Cardiac fibroblast (primary cell): ENCODE measurements at places on chromosomes 4 and X.
A peak's percentile ranks its signal among the peaks of the same experiment; 100 is the strongest.

GRCh38 chrX:25018682-25019081, 2.9 kb upstream of the ARX start:
- no peak for DNase-seq

DNA sequence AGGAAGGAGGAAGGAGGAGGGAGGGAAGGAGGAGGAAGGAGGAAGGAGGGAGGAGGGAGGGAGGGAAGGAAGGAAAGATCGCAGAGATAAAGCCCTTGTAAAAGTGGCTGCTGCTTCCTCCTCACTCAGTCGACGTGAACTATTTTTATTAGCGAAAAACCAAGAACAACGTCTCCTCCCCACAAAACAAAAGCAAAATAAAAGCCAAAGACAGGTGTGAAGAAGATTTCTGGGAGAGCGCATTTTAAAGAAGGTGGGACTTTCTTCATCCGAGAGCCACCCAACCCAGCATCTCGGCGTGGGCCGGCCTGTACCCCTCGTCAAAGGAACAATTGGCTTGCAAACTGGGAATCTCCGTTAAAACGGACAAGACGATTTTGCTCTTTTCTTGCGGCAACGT, 40.7 kb upstream of the ASMTL start:
- DNase-seq = no peak

DNA sequence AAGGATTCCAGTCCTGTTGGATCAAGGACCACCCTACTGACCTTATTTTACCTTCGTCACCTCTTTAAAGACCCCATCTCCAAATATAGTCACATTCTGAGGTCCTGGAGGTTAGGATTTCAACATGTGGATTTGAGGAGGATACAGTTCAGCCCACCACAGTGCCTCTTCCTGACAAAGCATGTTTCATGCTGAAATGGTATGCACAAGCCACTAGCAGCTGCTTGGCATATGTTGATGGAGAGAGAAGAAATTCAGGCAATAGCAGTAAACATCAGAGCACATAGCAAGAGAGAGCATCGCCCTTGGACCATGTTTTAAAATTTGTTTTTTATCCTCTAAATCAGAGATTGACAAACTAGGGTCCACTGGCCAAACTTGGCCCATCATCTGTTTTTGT, 172.1 kb downstream of the PRKX start:
- DNase-seq = no peak

DNA sequence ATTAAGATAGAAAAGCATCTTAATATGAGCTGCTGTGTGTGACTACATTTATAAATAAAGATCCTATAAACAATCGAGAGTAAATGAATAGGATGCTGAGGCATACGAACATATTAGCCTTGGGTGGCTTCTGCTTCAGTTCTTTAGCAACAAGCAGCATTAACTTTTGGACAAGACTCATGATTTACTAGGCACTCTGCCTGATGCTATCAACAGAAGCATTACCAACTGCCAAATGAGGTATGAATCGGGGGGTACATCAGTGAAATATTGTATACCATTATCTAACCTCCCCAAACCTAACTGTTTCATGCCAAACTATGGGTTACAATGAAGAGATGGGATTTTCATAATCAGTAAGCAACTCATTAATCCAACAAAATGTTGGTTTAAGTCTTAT, 113.1 kb downstream of the RAB28 start:
- DNase-seq = no peak

GRCh38 chr4:170623899-170624298, 534.1 kb upstream of the AADAT start:
- no peak for DNase-seq

DNA sequence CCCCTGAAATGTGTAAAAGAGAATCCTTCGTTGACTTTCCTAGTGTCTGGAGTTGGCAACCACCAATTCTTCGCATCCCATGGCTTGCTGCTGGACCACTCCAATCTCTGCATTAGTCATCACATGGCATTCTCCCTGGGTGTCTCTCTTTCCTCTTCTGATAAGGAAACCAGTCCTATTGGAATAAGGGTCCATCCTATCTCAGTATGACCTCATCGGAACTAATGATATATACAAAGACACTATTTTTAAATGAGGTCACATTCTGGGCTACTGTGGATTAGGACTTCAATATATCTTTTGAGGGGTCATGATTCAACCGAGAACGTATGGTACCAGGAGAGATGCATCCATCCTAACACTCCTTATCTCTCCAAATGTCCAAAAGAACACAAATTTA, 259.1 kb upstream of the CPEB2 start:
- no peak for DNase-seq

- DNase-seq = no peak
Observed at GRCh38 chr4:6200922-6201362, 593 bp upstream of the JAKMIP1 start.

DNA sequence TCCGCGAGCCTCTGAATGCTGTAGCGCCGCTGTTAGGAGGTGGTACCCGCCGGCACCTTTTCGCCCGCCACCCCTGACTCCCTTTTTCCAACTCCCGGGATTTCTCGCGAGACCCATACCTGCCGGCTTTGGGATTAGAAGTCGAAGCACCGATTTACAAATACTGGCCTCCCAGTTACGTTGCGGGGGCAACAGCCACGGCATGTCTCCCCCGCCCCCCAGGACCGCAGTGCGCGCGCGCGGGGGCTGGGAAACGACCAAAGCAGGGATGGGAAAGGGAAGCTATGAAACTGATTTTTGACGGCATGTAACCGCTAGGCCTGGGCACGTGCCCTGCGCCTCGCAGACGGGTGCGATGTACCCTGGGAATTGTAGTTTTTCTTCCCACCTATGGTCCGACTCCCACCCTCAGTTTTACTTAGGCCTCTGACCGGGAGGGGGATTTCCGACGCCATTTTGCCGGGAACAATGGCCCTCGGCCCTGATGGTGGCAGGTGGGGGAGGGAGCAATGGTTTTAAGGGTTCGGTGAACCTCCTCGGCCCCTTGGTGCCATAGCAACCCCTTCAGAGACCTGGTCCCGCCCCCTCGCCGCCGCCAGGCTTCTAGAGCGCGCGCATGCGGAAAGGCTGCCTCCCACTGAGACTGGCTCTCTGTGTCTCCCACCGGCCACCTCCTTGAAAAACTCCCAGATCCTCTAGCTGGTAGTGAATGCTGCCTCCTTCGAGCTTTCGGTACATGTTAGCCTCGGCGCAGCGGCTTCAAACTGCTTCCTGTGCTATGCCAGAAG, 772 bp upstream of the WNK3 start:
- peak; percentile 9 for DNase-seq

GRCh38 chr4:81919223-81919622, 447.5 kb upstream of the RASGEF1B start:
- peak; percentile 29 for DNase-seq

DNA sequence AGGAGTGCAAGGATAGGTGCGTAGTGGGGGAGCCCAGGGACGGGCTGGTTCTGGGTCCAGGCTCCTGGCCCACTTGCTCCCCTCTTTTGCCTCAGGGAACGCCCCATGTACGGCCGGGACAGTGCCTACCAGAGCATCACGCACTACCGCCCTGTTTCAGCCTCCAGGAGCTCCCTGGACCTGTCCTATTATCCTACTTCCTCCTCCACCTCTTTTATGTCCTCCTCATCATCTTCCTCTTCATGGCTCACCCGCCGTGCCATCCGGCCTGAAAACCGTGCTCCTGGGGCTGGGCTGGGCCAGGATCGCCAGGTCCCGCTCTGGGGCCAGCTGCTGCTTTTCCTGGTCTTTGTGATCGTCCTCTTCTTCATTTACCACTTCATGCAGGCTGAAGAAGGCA, 1.7 kb downstream of the EMD start:
- DNase-seq = no peak

DNA sequence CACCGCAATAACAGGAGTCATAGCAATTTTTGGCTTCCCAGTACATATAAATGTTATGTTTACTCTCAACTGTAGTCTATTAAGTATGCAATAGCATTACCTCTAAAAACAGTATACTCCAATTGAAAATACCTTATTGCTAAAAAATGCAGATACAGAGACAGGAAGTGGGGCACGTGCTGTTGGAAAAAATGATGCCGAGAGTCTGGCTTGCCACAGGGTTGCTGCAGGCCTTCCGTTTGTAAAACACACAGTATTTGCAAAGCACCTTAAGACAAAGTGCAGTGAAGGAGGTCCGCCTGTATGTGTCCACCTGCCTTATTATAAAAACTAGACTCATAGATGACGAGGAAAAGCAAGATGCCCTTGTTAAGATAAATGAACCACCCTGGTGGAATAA, 23.5 kb downstream of the CD99 start:
- no peak for DNase-seq

- DNase-seq = no peak
Observed at GRCh38 chr4:6876440-6876839, 33.2 kb upstream of the TBC1D14 start.

- DNase-seq = peak; percentile 58
Observed at GRCh38 chr4:73308286-73308685, 49.7 kb upstream of the ANKRD17 start.

- DNase-seq = no peak
Observed at GRCh38 chr4:81503586-81503985, 31.9 kb upstream of the RASGEF1B start.

DNA sequence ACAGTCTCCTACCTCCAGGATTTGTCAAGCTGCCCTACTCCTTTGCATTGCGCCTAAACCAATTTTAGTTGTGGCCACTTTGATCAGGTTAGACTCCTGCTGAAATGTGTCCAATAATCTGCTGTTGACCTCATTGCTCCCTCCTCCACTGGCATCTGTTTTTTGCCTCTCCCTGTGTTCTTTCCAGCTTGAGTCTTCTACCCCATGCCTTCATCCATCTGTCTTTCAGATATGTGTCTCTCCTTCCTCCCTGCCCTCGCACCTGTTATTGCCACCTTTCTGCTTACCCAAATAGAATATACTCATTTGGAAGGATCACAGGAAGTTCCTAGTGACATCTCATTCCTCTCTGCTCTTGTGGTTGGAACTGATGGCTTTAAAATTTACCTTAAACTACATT, 366.6 kb upstream of the CLNK start:
- DNase-seq = no peak

DNA sequence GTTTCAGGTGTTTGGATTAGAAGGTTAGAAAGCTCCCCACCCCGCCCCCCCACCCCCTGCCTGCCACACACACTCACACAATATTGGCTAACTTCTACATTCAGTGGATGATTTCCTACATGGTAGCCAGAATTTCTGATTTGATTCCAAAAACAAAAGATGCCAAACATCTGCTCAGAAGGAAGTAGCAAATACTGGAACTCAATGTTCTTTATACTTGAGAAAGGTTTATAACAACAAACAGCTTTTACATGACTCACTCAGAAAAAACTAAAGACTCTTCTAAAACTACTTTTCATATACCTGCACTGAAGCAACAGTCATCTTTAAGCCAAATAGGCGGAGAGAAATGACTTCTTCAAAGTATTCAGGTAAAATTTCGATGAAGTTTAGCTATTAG, 750.5 kb upstream of the POU3F4 start:
- DNase-seq = peak; percentile 46

DNA sequence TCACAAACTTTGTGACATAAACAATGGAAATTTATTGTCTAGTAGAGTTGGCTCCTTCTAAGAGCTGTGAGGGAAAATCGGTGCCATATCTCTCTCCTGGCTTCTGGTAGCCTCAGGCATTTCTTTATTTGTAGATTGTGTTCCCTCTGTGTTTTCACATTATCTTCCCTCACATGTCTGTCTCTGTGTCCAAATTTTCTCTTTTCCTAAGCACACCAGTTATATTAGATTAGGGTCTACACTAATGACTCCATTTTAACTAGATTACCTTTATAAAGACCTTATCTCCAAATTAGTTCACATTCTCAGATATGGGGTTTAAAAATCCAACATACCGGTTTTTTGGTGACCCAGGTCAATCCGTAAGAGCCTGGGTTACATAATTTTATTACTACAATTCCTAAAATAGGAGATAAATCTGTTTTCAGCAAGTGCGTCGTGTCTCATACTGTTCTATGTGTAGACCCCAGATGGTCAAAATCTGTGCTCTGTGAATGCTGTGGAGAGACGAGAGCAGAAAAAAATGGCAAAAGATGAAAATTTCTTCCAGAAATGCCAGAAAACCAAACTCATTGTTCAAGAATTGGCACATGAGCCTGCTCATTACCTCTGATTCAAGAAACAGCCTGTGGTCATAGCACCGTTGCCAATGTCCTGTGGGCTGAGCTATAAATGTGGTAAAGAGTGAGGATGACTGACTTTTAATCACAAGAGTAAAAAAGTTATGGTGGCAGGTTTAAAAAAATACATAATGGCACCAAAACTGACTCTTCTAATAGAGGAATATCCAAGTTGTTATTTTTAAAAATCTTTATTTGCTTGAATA, 574.7 kb downstream of the PCDH7 start:
- DNase-seq = no peak
